ENCODE measurements at places on chromosomes 12 and 14.

- DNase-seq: no peak
Measured at GRCh38 chr14:72594099-72594901, 299.6 kb downstream of the DPF3 start.

- DNase-seq: no peak
Measured at GRCh38 chr12:113424915-113425823, 3.0 kb downstream of the SDSL start.

DNA sequence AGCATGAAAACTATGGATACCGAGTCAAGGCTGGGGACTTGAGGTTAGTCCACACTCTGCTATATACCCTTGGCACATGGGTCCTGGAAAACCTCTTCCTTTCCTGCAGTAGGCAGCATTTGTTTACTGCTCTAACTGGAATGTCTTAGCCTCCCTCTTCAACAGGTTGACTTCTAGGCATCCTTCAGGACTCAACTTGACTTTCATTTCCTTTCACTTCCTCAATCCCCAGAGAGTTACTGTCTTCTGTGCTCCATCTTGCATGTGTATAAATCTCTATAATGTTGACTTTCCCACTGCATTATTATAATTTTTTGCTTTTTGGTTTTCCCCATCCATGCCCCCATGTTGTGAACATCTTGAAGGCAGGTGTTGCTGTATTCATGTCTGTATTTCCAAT lies 107.9 kb downstream of the VRK1 start:
- DNase-seq: no peak

DNA sequence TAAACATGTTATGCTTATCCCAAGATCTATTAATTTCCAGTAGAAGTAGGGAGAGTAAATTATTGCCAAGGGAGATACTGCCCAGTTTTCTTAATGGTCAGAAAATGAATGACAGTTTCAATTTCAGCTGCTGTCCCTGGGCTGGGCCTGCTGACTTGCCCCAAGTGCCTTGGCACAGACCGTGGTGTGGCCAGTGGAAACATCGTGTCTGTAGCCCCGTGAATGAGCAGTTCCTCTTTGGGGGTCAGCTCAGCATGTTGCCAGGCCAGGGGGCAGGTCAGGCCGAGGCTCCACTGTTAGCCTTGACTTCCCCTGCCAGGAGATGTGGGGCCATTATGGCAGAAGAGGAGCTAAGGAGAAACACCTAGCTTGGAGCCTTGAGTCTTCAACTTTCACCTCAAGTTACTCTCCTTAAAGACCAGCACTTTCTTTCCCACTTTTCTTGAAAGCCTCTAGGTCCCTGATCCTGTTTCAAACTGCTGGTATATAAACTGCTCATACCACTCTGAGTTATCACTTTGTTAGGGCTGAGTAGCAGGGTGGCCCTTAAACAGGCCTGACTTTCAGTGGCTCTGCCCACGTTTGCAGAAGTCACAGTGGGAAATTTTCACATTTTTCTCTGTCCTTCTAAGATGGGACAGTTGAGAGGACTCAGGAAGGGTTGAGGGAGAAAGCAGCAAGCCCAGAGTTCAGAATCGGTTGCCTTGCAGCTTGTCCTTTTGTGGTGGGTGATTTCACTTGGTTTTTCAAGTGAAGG lies 73.2 kb downstream of the SUSD6 start:
- DNase-seq: no peak

- no peak for DNase-seq
Measured at GRCh38 chr14:94476023-94476422, at the start of gene SERPINA9. SERPINA9 (minus strand) TSS chr14:94476197; CDS start chr14:94469840, 6,357 bp downstream.

DNA sequence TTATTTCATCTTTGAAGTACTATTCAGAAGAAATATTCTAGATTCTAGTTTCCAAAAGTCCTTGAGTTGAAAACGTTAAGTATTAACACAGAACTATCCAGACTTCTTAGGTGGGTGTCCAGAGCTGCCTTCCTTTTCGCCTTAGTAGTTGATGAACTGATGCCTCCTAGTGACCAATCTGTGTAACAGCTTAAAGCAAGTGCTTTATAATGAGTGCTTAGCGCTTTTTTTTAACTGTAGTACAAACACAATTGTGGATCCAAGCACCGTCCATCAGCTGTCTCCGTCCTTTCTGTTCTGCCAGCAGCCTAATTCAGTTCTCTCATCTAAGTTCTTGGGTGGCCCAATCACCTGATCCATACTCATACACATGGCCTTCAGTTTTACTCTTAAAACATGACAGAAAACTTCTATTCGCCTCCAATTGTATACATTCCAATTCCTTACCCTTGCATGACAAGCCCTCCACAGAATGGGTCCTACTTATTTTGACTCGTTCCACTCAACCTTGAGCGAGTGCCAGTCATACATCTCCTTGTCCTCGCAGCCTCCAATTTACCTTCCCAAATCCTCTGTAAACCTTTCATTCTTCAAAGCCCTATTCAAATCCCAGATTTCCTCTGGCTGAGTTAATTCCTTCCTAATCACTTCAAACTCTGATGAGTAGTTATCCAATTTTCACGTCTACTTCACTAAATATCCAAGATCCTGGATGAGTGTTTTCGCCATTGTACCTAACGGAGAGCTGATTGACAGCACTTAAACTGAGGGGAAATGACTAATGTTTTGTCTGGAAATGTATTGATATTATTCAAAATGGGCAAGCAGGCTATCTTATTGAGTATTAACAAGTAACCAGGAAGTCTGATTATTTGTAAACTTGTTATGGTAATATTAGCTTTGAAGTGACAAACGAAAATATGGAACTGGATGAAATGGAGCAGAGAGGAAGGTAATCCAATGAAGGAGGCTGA lies 5.8 kb upstream of the PHLDA1 start:
- DNase-seq: peak; percentile 76

DNA sequence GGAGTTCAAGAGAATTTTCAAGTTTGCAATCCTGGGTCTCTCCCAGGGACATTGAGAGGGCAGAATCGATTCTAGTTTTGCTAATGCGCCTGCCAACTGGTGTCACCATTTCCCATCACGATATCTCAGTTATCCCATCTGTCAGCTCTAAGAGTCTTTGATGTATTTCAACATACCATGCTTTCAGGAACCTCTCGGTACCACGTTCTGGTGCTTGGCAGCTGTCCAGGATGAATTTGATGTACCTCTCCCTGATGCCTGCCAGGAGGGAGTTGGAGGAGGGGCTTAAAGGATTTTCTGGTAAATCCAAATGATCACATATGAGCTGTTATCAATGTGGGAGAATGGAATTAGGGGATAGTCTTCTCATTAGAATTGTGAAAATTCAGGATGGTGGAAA lies 332.5 kb downstream of the RGS6 start:
- DNase-seq: no peak

- DNase-seq: no peak
Measured at GRCh38 chr12:72148709-72149108, 123.5 kb upstream of the TRHDE start.

DNA sequence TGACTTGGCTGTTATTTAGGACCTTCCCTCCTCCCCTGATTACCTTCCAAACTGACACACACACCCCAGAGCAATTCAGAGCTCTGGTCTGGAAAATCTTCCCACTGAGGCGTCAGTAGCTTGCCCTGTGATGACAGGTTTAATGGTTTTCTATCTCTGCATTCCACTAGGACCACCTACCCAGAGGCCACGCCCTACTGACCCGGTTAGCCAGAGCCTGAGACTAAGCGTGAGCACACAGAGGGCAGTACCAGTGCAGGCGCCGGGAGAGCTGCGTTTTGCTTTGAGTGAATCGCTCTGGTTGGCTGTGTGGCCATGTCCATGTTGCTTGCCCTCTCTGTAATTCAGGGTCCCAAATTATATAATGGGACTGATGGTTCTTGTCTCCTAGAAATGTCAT lies 36.2 kb upstream of the ATP2A2 start:
- DNase-seq: no peak

GRCh38 chr12:30866256-30866655 lies 60.3 kb upstream of the TSPAN11 start:
- no peak for DNase-seq

DNA sequence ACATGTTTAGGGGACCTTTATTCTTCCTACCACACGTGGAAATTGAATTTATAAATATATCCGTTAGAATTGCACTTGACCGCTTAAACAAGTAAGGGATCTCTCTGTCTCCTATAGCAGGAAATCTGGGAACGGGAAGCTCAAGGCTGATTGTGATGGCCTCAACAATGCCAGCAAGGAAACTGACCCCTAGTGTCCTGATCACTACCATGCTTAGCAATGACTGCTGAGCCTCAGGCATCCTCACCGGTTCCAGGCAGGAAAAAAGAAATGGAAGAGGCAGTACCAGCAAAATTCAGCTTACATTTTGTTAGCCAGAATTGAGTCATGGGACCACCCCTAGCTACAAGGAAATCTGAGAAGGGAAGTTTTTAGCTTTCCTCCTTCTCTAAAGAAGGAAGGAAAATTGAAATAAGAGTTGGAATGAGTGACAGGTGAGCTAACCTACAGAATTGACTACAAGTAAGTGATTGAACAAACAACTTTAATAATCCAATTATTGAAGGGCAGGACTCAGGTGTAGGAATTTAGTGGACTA lies 43.9 kb upstream of the AMN1 start:
- no peak for DNase-seq

DNA sequence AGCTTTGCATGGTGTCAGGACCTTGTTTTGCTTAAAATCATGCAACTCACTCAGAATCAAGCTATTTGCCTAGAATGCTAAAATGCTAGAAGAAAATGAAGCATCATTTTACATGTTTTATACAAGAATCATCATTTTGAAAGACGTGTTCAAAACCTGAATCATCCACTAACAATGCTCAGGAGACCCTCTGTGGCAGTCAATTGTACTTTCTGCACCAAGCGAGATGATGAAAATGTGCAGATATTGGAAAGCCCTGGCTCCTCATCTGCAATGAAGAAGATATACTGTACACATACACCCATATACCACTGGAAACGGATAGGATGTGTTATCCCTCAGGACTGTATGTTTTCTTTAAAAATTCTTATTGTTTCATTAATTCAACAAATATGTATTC lies 92.7 kb downstream of the DYRK2 start:
- no peak for DNase-seq

DNA sequence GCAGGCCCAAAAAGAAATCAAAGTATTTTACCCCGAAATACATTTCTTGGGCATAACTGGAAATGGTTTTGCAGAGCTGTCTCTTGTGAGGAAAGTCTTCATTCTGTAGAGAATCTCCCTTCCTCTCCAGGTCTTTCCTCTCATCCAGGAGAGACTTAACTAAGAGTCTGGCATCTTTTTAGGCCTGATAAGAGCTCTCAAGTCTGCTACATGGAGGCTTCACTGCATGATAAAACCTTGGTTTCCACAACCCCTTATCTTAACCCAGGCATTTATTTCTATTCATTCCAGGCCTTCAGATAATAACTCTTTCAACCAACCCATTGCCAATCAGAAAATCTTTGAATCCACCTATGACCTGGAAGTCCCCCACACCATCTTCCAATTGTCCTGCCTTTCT lies 41.1 kb upstream of the LRRK2 start:
- no peak for DNase-seq

- no peak for DNase-seq
Measured at GRCh38 chr14:22400655-22401259, 188.3 kb downstream of the DAD1 start.

DNA sequence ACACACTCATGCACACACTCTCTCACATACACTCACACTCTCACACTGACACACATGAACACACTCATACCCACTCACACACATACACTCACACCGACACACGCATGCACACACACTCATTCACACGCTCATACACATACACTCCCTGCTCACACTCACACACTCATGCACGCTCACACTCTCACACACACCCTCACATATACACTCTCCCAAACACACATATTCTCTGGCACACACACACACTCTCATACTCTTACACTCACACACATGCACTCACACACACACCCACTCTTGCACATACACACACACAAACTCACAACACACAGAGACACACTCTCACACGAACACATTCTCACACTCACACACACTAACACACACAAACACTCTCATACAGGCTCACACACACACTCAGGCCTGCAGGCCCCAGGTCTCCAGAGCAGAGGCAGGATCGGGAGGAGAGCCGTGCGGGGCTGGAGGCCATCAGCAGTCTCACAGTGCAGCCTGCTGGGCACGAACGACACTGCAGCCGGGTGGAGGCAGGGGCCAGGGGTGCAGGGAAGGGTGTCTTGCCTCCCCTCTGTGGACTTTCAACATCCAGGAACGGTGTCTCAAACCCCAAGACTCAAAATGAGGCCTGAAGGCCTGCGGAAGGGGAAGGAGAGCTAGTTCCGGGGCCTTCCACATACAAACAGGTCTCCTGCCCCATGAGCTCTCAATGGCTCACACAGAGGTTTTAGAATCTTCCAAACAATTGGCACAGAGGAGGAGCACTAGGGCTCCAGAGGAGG lies 148.7 kb downstream of the ANO2 start:
- no peak for DNase-seq

DNA sequence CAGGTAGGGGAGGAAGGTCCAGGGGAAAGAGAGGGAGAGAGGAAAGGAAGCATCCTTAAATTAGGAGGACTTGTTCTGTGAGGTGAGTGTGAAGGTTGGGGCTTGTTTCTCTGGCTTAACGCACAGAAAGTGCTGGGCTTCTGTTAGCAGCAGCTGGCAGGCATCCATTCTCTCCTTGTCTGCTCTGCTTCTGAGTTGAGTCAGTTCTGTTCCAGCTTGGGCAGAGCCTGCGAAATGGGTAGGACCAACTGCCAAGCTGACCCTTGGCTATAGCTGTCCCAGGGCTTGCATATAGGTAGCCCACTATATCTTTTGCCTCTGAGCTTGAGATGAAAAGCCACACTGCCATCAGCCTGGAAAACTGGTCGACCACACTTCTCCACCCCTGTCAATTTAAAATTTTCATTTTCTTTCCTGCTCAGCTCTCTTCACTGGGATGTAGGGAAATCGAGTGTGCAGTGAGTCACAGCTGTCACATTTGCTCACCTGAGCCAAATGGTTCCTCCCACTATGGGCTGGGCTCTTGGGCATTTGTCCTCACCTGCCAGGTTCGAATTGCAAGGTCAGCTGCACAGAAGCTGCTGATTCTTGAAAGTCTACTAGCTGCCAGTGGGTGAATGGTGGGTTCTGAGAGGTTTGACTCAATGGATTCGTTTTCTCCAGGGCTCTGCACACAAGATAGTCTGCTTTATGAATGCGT lies 256.4 kb upstream of the PWP1 start:
- peak; percentile 56 for DNase-seq

GRCh38 chr14:76073717-76074116 lies 78.0 kb upstream of the GPATCH2L start:
- no peak for DNase-seq

GRCh38 chr14:90871605-90872233 lies 55.5 kb upstream of the TTC7B start:
- no peak for DNase-seq

- peak; percentile 28 for DNase-seq
Measured at GRCh38 chr12:113196990-113197389, 11.5 kb downstream of the RITA1 start.

DNA sequence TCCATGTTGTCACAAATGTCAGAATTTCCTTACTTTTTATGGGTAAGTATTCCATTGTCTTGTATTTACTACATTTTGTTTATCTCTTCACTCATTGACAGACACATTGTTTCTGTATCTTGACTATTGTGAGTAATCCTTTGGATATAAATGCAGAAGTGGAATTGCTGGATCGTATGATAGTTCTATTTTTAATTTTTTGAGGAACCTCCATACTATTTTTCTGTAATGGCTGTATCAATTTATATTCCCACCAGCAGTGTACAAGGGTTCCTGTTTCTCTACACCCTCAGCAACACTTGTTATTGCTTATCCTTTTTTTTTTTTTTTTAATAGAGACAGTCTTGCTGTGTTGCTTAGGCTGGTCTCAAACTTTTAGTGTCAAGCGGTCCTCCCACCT lies 3.5 kb upstream of the KICS2 start:
- no peak for DNase-seq

GRCh38 chr12:116133149-116133548 lies 144.3 kb downstream of the MED13L start:
- DNase-seq: no peak

- no peak for DNase-seq
Measured at GRCh38 chr12:11891346-11891745, 179.4 kb upstream of the BCL2L14 start.

Measured in NCI-H774 (cell line).